ENCODE measurements at places on chromosomes 2 and 18. TPM values are rescaled to one million over a fixed set of nuclear protein-coding genes. Genes with fewer than 3 reads are reported as not detected.

DNA sequence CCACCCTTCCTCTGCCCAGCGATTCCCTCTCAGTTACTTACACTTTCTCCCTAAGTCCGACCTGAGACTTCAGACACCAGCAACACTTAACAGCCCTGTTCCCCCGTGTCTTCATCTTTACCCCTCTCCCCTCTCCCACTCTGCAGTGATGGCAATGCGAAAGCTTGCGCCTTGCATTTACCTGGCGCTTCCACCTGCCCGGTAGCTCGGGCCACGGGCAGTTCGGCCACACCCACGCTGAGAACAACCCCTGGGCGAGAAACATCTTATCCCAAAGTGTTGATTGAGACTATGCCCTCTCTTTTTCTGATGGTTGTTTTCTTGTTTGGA lies 558 bp downstream of the DNAJC10 start:
- no peak for DNase-seq
- H3K27me3 ChIP-seq = no peaks in the 10 kb centered on the region
- no peaks in the 10 kb centered on the region for H3K36me3 ChIP-seq
- peak overlapping the region; percentile 84 for H3K27ac ChIP-seq
- H3K4me3 ChIP-seq = peak overlapping the region; percentile 80
- H3K4me1 ChIP-seq = peaks cover 1% of the 10 kb centered on the region

DNA sequence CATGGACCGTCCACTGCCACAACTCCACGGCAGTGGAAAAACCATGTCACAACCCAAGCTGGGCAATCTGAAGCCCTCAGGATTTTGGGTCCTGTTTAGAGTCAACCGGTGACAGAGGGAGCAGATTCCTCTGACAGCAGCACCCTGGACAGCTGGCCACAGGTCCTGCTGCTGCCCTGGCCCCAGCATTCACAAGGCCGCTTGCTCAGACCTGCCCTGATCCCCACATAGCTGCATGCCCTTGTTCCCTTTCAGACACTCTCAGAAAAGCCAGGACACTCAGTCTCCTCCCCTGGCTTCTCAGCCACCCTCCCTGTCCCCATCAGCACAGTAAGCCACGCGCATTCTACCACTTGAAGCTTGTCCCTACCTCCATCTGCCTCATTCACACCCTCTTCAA lies 1.6 kb downstream of the COPS9 start:
- H3K4me1 ChIP-seq = peaks cover 7% of the 10 kb centered on the region
- no peak for DNase-seq
- no peaks in the 10 kb centered on the region for H3K27me3 ChIP-seq
- no peaks in the 10 kb centered on the region for H3K36me3 ChIP-seq
- no peak overlapping the region for H3K27ac ChIP-seq

TMEM247 gene
- not detected for polyA plus RNA-seq

- H3K4me3 ChIP-seq = no peak overlapping the region
- no peaks in the 10 kb centered on the region for H3K27me3 ChIP-seq
- H3K36me3 ChIP-seq = no peaks in the 10 kb centered on the region
- DNase-seq = no peak
- peaks cover 2% of the 10 kb centered on the region for H3K4me1 ChIP-seq
Measured at GRCh38 chr2:66925128-66925527, 472.0 kb upstream of the ETAA1 start.

- H3K36me3 ChIP-seq = no peaks in the 10 kb centered on the region
- H3K27me3 ChIP-seq = no peaks in the 10 kb centered on the region
- no peak overlapping the region for H3K27ac ChIP-seq
Measured at GRCh38 chr18:22475426-22476100, 57.8 kb upstream of the CTAGE1 start.

PIAS2 gene
- polyA plus RNA-seq = 5.1 TPM

DNA sequence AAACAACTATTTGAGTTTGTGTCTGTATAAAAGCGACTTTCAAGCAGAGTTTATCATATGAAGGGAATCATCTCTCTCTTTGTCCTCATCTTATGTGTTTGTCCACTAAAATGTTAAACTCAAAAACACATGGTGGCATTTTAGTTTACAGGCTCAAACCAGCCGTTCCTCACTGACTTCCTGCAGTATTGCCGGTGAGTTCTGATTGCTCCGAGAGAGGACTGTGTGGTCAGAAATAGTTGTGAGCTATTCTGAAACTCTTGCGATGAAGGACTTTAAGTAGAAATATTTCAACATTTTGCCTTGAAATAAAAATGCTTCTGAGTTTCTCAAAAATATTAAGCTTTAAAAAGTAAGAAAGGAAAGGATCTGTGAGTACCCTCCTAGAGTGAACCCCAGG lies 163.2 kb upstream of the CAVIN2 start:
- H3K36me3 ChIP-seq = no peaks in the 10 kb centered on the region
- H3K4me1 ChIP-seq = no peaks in the 10 kb centered on the region
- H3K27me3 ChIP-seq = no peaks in the 10 kb centered on the region
- no peak overlapping the region for H3K4me3 ChIP-seq

DNA sequence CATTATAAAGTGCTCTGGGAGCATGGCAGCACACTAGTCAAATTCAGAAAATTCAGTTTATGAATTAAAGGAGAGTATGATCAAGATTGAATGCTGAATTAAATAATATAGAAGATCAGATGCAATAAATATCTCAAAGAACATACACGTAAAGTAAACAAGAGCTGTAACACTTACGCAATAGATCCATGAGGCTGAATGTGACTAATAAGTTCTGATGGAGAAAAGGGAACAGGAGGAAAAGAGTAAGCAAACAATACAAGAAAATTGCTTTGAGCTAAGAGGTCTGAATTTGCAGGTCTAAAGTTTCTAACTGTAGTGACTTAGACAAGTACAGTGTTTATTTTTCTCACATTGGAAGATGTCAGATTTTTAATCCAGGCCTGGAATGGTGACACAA lies 646.7 kb upstream of the ZNF804A start:
- DNase-seq = no peak
- H3K4me3 ChIP-seq = no peak overlapping the region
- no peak overlapping the region for H3K27ac ChIP-seq
- H3K27me3 ChIP-seq = no peaks in the 10 kb centered on the region

DNA sequence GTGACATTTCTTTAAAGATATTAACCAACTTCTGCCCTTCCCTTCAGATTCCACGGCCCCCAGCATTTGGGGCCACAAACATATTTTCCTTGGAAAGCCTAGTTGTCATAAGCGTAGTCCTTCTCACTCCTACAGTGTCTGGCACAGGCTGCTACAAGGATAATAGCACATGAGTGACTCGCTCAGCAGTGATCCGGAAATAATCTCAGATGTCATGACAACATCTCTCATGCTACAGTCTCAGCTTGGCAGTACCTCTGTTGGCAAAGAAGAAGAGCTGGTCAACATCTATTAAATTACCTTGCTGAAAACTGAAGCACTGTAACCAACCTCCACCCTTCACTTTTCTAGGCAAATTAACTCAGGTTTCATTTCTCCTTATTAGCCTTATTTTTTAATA lies 351.7 kb downstream of the RAD51AP2 start:
- no peak overlapping the region for H3K4me3 ChIP-seq
- H3K27me3 ChIP-seq = no peaks in the 10 kb centered on the region
- DNase-seq = no peak
- H3K4me1 ChIP-seq = no peaks in the 10 kb centered on the region
- no peak overlapping the region for H3K27ac ChIP-seq

CHST9 gene
- polyA plus RNA-seq = 0.05 TPM

TUBA3D gene
- polyA plus RNA-seq = 0.24 TPM

- no peaks in the 10 kb centered on the region for H3K36me3 ChIP-seq
- peaks cover 5% of the 10 kb centered on the region for H3K4me1 ChIP-seq
- H3K27ac ChIP-seq = no peak overlapping the region
- H3K27me3 ChIP-seq = no peaks in the 10 kb centered on the region
Measured at GRCh38 chr2:68807821-68808266, 63.4 kb downstream of the BMP10 start.

DNA sequence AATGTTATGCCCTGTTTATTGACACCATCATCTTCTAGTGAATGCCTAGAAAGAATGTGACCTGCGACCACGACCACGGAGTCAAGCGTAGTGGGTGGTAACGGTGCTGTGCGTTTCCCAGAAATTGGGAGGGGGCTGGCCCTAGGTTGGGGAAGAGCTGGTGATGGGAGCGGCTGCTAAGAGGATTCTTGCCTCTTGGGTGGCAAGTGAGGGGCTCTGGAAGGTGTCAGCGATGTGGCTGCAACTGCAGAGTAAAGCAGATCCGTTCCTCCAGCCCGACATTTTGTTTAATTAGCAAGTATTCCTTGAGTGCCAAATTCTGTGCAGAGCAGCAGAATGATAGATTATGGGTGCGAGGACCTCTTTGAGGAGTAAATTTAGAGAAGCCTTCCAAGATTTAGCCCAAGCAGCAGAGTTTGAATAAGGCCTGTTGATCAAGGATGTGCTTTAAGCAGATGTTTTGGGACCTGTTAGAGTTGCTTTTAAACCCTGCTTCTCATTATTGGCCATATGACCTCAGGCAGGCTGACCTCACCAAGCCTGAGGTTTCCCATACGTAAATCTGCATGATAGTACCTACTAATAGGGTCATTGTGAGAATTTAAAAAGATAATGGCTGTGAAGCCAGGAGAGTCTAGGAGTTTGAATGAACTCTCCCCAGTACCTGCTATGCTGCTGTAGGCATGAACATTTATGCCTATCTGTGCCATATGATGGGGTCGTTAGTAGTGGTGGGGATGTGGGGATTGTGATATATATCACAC lies 287.7 kb downstream of the PTGR3 start:
- H3K36me3 ChIP-seq = no peaks in the 10 kb centered on the region
- no peak overlapping the region for H3K4me3 ChIP-seq
- no peaks in the 10 kb centered on the region for H3K27me3 ChIP-seq
- no peak for DNase-seq
- no peaks in the 10 kb centered on the region for H3K4me1 ChIP-seq

GRCh38 chr2:125698280-125698679 lies 957.7 kb upstream of the GYPC start:
- H3K4me3 ChIP-seq = no peak overlapping the region
- no peaks in the 10 kb centered on the region for H3K36me3 ChIP-seq
- no peaks in the 10 kb centered on the region for H3K27me3 ChIP-seq
- no peak for DNase-seq

- no peaks in the 10 kb centered on the region for H3K36me3 ChIP-seq
- no peak overlapping the region for H3K4me3 ChIP-seq
- DNase-seq = peak; percentile 49
- no peaks in the 10 kb centered on the region for H3K4me1 ChIP-seq
- no peak overlapping the region for H3K27ac ChIP-seq
Measured at GRCh38 chr2:169767243-169767888, 31.3 kb upstream of the SSB start.

- H3K27me3 ChIP-seq = no peaks in the 10 kb centered on the region
- no peak overlapping the region for H3K4me3 ChIP-seq
- H3K36me3 ChIP-seq = no peaks in the 10 kb centered on the region
- H3K27ac ChIP-seq = no peak overlapping the region
- H3K4me1 ChIP-seq = no peaks in the 10 kb centered on the region
Measured at GRCh38 chr2:148876595-148877402, 1.8 kb downstream of the KIF5C start.

TFPI gene
- polyA plus RNA-seq = 31.5 TPM

DUSP19 gene
- 3.4 TPM for polyA plus RNA-seq

- no peaks in the 10 kb centered on the region for H3K36me3 ChIP-seq
- no peaks in the 10 kb centered on the region for H3K27me3 ChIP-seq
- no peak for DNase-seq
- no peaks in the 10 kb centered on the region for H3K4me1 ChIP-seq
- no peak overlapping the region for H3K27ac ChIP-seq
Measured at GRCh38 chr2:19829672-19830071, 72.1 kb downstream of the TTC32 start.

- H3K27ac ChIP-seq = no peak overlapping the region
- peaks cover 6% of the 10 kb centered on the region for H3K4me1 ChIP-seq
- no peak overlapping the region for H3K4me3 ChIP-seq
Measured at GRCh38 chr2:200679535-200679934, 93.7 kb downstream of the AOX1 start.
